ENCODE measurements at places on chromosomes 5 and 9.
A peak's percentile ranks its signal among the peaks of the same experiment; 100 is the strongest.

- DNase-seq: peak; percentile 48
Measured at GRCh38 chr5:56412601-56413379, 179.7 kb upstream of the ANKRD55 start.

GRCh38 chr9:127852829-127853228, 1.6 kb downstream of the ENG start:
- no peak for DNase-seq

GRCh38 chr9:95120781-95121370, 196.6 kb downstream of the FANCC start:
- no peak for DNase-seq

GRCh38 chr5:43203373-43203772, 11.3 kb downstream of the NIM1K start:
- no peak for DNase-seq

DNA sequence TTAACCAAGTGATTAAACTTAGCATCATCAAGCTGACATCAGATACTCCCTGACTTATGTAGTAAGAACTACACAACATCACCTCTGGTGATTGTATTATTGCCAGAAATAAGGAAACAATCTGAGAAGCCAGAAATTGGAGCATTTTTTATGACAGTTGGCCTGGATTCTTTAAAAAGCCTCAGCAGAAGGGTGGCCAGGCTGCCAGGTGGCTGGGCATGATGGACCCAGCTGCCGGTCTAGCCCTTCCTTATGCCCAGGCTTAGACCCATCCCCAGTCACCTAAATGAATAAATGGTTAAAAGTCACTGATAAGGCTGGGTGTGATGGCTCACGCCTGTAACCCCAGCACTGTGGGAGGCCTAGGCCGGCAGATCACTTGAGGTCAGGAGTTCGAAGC, 12.8 kb downstream of the OR1K1 start:
- DNase-seq: no peak

DNA sequence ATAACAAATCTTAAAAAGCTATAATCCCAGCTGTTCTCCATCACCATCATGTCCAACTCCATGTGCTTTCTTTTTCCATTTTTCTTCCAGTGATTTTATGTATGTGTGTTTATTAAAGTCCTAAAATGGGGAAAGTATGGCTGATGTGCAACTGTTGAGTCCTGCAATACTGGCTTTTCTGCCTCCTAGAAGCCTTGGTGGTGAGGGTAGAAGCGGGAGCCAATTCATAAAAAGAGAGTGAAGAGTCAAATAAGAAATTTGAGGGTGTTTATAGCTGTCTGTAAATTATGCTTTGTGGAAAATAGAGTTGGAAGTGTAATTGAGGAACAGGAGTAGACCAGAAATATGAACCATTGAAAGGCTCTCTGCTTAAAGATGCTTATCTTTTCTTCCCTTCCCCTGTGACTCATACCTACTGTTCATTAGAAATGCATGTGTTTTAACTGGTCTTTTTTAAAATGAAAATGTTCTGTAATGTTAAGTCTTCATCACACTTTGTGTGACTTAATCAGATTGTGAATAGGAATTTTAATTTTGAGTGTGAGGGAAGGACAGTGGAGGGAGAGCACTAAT, 80.1 kb downstream of the ZCCHC7 start:
- DNase-seq: no peak

GRCh38 chr5:172533399-172534228, 79.3 kb upstream of the SH3PXD2B start:
- peak; percentile 34 for DNase-seq

DNA sequence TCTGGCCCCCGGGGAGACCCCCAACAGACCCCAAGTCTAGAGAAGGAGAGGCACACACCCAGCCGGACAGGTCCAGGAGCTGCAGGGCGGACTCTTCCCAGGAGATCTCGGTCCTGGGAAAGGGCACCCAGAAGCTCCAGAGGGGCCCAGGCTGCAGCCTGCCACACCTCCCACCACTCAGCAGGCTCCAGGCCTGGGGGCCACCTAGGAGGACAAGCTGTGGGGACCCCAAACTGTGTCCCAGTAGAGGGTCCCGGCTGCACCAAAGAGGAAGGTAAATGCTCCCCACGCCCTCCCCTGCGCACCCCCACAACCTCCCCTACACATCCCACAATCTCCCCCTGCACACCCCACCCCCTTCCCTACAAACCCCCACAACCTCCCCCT, 48.5 kb downstream of the PLEKHG4B start:
- no peak for DNase-seq

DNA sequence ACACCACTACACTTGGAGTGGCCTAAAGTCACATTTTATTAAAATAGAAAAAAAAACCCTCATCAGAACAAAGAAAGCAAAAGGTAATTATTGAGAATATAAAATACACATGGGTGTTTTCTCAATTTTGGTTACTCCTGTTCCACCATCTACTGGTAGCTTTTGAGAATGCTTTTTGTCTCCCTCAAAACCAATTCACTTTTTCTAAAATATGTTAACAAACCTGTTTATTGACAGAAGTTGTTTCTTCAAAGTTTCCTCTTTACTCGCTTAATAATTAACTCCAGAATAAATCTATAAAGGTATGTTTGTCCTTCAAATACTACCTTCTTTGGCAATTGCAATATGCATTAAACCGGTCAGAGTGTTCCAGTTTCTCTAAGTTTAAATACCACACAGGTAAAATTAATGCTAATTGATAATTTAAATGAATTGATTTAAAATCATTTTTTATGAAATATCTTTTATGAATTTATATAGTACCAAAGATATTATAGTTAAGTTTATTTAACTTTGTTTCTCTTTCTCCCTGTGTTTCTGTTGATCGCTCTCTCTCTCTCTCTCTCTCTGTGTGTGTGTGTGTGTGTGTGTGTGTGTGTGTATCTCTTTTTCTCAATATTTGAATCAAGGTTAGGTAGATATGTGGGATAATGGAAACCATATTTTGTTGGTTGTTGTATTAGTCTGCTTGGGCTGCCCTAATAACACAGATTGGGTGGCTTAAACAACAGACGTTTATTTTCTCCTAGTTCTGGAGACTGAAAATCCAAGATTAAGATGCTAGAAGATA, 487.4 kb downstream of the PRDM9 start:
- DNase-seq: no peak

- no peak for DNase-seq
Measured at GRCh38 chr9:14824481-14824880, 85.7 kb downstream of the FREM1 start.

DNA sequence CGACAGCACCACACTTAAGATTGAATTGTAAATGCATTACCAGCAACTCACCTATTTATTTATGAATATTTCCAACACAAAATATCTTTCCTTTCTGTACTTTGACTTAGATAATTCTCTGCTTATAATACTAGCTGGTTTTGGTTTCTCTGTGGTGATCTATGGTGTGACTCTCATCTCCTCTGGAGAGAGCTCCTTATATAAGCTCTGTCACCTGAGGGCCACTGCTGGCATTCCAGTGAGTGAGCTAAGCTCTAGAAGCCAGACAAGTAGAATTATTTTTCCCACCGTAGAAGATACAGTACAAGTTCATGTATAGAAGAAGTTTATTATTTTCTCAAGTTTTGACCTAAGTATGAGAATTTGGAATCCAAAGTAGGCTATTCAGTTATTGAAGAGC, 111.5 kb downstream of the CDC42SE2 start:
- no peak for DNase-seq

DNA sequence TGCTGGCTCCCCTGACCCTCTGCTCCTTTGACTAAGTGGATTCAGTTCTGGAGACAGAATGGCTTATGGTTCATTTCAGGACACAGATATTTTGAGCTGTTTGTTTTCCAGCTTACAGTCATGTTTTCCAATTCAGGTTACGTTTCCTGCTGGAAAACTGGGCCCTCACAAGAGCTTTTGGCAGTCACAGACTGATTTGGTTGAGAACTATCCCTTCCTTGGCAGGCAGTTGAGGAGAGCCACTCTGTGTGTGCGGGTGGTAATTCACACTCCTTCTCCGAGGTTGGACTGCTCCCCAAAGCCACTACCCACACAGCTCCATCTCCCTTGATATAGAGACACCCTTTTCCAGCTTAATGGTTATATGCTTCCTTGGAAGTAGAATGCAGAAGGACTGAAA, 534.5 kb downstream of the TMEM38B start:
- DNase-seq: no peak

Measured in ureter (tissue), 1 donor.